ENCODE measurements at places on chromosomes 1 and 21. TPM values are rescaled to one million over a fixed set of nuclear protein-coding genes. Genes with fewer than 3 reads are reported as not detected.

HES3 gene
- not detected for total RNA-seq

SPRR5 gene
- not detected for total RNA-seq

S100A16 gene
- 48.0 TPM for total RNA-seq

VWA5B1 gene
- total RNA-seq, result 4.8 TPM

B3GALT2 gene
- 87.0 TPM for total RNA-seq

STPG1 gene
- total RNA-seq, result 18.0 TPM

RBP7 gene
- total RNA-seq, result not detected

SAMSN1 gene
- 10.1 TPM for total RNA-seq

GATAD2B gene
- total RNA-seq, result 18.0 TPM

PLEKHO1 gene
- 39.9 TPM for total RNA-seq

XPR1 gene
- 315 TPM for total RNA-seq

CR1 gene
- total RNA-seq, result 0.46 TPM

AZIN2 gene
- 14.1 TPM for total RNA-seq

RAB7B gene
- 0.69 TPM for total RNA-seq

PCP4 gene
- total RNA-seq, result 34.8 TPM

DPYD gene
- total RNA-seq, result 20.5 TPM

B4GALT2 gene
- 96.0 TPM for total RNA-seq

GREM2 gene
- total RNA-seq, result 5.3 TPM

SYTL1 gene
- 0.46 TPM for total RNA-seq

ARF1 gene
- 184 TPM for total RNA-seq

PTGFR gene
- 4.6 TPM for total RNA-seq

CLCA1 gene
- total RNA-seq, result not detected

TENT5C gene
- 8.8 TPM for total RNA-seq

FCGR3A gene
- 11.1 TPM for total RNA-seq

SLC66A1 gene
- total RNA-seq, result 16.8 TPM

TDRD5 gene
- 4.6 TPM for total RNA-seq

ANGPTL1 gene
- total RNA-seq, result 1.8 TPM

CA6 gene
- total RNA-seq, result not detected

Measured in diencephalon (tissue), 1 donor.